Thoracic aorta (tissue), 2 donors: ENCODE measurements at places on chromosomes 2 and 18. TPM values are rescaled to one million over a fixed set of nuclear protein-coding genes. Genes with fewer than 3 reads are reported as not detected.

DNA sequence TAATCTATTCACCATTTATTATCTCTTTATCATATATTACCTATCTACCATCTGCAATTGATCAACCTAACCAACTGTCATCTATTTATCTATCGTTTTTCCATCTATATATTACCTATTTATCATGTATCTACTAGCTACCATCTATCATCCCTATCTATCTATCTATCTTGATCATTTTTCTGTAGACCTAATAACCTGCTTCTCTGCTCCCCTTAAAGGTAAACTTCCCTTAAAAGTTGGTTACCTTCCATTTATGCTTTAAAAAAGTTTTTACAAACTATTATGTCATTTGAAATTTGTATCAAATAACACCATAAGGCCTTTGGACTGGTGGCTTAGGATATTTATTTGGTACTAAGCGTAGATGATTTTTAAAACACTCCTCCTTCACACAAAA is 47.2 kb downstream of the TMEM18 start:
- DNase-seq = no peak

DNA sequence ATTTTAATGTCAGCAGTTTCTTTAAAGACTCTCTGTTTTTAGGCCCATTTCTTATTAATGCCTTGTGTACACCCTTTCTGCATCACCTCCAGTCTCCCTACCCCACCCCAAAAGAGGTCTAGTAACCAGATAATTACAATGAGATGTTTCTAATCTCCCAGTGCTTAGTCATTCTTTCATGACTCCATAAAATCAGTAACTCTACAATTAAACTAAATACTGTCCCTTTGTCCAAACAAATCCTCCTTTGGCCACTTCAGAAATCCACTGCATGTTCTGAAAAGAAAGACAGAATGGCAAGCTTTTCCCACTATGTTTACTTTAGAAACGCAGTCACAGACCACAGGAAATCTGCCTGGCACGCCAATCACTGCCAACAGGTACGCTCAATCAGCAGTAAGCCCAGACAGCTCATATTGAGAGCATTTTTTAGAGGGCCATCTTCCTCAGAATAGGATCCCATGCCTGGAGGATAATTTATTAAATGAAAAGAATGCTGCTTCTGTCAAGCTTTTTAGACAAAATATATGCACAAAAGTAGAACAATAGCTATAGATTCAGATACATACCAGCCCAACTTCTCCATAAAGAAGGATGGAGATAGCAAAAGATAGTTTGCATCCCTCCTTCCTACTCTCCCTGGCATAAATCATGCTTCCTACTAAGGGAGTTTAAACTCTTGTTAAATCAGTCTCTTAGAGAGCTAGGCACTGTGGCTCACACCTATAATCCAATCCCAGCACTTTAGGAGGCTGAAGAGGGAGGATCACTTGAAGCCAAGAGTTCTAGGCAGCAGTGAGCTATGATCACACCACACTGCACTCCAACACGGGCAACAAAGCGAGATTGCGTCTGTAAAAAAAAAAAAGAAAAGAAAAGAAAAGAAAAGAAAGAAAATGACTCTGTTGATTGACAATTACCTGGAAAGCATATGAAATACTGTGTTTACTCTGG is 14.6 kb downstream of the CLASP1 start:
- DNase-seq = no peak

DNA sequence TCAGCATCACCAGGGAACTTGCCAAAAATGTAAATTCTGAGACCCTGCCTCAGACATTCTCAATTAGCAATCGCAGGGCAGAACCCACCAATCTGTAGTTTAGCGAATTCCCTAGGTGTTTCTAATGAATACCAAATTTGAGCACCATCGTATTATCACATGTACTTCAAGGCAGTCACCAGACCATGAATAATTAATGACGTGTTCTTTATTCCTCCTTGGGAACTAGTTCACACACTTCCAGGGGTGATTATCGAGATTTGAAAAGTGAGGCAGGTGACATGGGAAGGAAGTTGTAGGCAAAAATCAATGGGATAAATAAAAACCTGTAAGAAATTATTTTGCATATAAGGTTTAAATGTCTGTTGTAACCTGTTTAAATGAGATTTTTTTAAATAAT is 102.5 kb upstream of the CRIM1 start:
- no peak for DNase-seq

- no peak for DNase-seq
Observed at GRCh38 chr2:240429341-240429871, 6.1 kb upstream of the GPC1 start.

GRCh38 chr2:138112536-138112935 is 148.3 kb downstream of the HNMT start:
- no peak for DNase-seq

DNA sequence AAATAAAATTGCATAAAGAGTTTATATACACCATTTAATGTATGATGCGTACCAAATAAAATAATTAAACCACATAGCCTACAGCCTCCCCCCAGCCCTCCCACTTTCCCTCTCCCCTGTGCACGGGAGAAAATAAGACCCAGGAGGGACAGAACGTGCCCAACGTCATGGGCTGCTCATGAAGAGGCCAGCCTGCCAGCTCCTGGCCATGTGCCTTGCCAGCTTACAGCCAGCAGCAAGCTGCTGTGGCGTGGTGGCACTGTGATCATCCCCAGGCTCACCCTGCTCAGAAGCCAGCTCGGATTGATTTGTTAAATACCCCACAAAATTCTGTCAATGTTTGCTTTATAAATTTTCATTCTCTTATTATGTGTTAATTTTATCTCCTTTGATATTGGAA is 7.6 kb downstream of the GPR148 start:
- DNase-seq = no peak

GRCh38 chr2:78721355-78722033 is 304.0 kb upstream of the REG3G start:
- DNase-seq = no peak

DNA sequence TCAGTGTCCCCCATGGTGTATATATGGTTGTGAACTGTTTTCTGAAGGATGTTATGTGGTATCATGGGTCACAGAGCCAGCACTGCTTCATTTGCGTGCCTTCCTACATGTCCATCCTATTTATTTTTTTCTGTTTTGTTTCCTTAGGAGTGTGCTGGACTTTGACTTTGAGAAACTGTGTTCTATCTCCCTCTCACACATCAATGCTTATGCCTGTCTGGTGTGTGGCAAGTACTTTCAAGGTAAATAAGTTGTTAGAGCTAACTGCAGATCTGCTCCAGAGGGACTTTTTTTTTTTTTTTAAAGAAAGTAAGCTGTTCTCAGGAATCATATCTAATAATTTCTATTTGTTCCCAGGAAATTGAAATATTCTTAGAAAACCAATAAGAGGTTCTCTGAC is 5.4 kb downstream of the USP39 start:
- DNase-seq = no peak

GRCh38 chr18:79302120-79302519 is 93.6 kb upstream of the NFATC1 start:
- no peak for DNase-seq

GRCh38 chr18:24964216-24964615 is 387.8 kb downstream of the ZNF521 start:
- DNase-seq = no peak

DNA sequence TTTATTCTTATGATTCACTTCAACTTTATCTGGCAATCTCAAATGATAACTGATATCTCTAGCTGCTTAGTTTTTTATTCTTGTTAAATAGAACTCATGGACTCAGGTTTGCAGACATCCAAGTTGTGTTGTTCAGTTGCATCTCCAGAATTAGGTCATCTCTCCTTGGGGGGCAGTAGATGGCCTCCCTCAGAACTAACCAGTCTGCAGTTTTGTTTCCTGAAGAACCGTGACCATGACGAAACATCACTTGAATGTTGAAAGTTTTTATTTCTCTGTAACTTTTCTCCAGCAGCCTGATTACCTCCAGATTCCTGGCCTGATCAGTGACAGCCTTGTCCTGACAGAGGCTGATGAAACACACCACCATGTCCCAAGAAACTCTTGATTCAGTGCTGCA is 321.5 kb downstream of the GALNT13 start:
- no peak for DNase-seq

DNA sequence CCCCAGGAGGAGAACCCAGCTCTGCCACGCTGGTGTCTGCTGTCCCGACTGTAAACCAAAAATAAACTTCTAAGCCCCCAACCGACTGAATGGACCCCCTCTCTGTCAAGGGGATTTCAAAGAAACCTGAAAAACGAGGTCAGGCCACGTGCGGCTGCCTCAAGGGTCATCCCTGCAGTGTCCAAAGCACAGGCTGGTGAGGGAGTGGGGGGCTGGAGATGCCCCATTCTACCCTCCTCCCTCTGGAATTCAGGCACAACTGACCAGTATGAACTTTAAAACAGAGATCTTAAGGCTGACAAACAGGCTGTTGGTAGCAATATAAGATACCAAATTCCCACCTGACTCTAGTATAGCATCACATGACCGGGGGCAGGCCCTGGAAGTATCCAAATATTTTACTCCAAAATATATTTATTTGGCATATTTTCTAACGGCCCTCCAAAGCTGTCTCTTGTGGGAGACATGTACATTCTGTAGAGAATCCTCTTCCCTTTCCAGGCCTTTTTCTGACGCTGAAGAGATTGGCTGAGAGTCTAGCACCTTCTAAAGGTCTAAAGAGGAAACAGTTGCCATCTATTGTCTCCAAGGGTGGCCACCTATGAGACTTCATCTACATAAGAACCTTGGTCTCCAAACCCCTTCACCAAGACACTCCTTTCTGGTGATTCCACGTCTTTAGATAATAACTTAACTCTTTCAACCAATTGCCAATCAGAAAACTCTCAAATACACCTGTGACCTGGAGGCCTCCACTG is 40.4 kb upstream of the CTDP1 start:
- no peak for DNase-seq

- DNase-seq = no peak
Observed at GRCh38 chr2:231353469-231353868, 42.0 kb upstream of the B3GNT7 start.

DNA sequence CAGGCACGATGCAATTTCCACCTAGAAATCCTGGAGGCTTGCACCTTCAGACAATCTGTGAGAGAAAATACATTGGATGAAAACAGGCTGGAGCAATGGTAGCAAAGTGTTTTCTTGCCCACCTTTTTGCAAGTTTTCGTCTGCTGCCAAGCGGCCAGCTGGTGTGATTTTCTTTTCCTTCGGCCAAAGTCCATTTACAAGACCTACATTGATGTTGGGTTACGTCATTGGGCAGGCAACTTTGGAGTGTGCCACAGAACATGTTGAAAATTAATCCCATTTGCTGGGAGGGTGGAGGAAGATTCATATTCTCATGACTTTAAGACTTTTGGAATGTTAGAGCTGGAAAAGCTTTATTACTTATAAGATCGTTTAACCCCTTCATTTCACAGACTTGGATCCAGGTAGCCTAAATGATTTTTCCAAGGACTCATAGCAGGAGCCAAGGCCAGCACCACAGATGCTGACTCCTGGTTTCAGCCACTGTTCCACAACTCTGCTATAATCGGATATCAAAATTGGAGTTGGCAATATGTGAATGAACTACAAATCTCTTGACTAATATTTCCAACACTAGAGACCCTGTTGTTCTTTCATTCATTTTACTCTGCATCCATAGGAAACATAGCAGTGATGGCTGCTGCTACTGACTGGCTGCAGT is 352.1 kb downstream of the RND3 start:
- no peak for DNase-seq

DNA sequence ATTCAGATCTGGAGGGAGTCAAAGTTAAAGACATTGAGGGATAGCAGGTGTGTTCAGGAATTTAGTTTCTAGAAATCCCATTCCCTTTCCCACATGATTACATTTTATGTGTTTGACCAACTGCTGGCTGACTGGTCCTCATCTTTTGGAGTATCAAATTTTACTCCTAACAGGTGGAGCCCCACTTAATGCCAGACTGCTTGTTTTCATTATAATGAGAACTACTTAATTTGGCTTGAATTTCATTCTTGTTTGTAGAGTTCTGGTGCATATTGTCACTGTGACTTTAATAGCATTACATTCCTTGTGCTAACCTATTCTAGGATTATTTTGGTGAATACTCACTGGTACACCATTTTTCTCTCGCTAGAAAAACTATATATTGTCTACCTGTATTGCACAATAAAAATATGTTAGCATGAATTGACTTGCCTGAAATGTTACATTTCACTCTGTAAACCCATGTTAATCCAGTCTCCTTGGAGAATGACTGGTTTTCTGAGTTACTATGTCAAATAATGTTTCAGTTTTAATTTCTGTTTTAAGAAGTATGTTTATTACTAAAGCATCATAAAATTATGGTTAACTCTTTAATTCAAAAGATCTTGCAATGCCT is 98.2 kb downstream of the TANC1 start:
- no peak for DNase-seq

GRCh38 chr18:30376515-30376914 is 666.0 kb downstream of the DSC3 start:
- no peak for DNase-seq

DNA sequence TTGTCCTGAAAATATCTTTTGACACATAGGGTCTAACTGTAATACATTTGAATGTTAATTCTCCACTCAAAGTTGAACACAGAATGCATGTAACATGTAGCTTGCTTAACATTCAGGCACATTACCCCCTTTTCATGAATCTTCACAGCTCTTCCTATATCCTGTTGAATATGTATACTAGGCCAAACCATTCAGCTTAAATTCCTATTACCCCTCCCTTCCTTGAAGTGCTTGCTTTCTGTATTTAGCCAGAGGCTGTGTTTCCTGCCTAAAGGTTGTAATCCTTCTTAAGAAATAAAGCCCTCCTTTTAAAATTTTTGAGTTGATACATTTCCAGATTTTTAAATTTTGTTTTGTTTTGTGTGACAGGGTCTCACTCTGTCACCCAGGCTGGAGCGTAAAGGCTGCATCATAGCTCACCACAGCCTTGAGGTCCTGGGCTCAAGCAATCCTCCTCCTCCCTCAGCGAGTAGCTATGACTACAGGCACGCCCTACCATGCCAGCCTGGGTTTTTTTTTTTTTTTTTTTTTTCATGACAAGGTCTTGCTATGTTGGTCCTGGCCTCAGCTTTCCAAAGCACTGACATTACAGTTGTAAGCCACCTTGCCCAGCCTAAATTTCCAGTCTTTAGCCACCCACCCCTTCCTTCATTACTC is 357.6 kb downstream of the DSC3 start:
- DNase-seq = no peak

DNA sequence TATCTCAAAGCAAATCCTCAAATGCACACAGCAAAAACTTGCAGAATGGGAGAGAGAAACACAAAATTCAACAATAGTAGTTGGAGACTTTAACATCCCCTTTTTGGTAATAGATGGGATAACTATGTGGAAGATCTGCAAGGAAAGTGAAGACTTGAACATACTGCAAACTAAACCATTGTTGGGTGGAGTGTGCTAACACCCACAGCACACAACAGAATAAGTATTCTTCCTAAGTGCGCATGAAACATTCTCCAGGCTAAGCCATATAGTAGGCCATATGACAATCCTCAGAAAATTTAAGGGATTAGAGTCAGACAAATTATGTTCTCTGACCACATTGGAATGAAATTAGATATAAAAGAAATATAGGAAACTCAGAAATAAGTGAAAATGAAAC is 230.6 kb downstream of the FBXO15 start:
- no peak for DNase-seq

- DNase-seq = no peak
Observed at GRCh38 chr18:78999939-79000338, 20.3 kb downstream of the SALL3 start.

UGT1A10 gene
- not detected for total RNA-seq

CREG2 gene
- total RNA-seq = not detected

TUBB6 gene
- 357 TPM for total RNA-seq

FOXI3 gene
- not detected for total RNA-seq

C2orf72 gene
- total RNA-seq = not detected

MRPL44 gene
- 22.7 TPM for total RNA-seq

LYPD6B gene
- total RNA-seq = not detected

ABCG5 gene
- total RNA-seq = not detected

KLHL41 gene
- total RNA-seq = 1.2 TPM

KIF5C gene
- total RNA-seq = 4.5 TPM

NEB gene
- 3.2 TPM for total RNA-seq
